ENCODE measurements at places on chromosomes 3 and 15.

- peaks cover 35% of the 10 kb centered on the region for H3K4me1 ChIP-seq
- no peaks in the 10 kb centered on the region for H3K27me3 ChIP-seq
- DNase-seq = no peak
- peaks cover 4% of the 10 kb centered on the region for H3K36me3 ChIP-seq
Observed at GRCh38 chr3:110654843-110655502, 416.6 kb upstream of the NECTIN3 start.

- no peaks in the 10 kb centered on the region for H3K36me3 ChIP-seq
Observed at GRCh38 chr15:43314171-43314570, 16.2 kb downstream of the LCMT2 start.

DNA sequence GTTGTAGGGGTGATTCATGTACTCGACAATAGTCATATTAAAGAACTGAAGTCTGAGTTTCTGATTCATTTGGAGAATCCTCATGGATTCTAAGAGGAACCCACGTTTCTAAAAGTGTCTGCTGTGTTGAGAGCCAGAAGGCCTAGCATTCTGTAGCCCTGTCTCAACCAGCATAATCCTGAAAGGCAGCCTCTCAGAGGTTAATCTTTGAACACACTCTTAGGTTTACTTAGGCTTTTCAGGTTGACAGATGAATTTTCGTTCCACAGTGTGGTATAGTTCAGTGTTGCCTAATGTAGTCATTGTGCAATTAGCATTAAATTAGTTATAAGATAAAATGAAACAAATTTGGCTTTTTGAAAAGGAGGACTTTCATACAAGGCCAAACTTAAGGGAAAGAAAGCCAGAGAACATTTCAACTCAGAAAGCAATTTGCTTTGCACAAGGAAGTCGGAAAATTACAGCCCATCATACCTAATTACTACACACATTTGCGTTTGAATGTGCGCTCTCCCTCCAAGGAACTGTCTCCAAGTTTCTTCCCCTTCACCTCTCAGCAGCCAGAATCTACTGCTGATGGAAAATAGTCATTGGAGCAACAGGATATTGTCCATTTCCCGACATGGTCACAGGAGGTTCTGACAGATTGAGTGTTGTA lies 42.0 kb downstream of the AGBL1 start:
- no peak overlapping the region for H3K4me3 ChIP-seq
- DNase-seq = no peak
- peak overlapping the region; percentile 85 for H3K27ac ChIP-seq
- 0 out of 2 replicates have a peak, but pooled peaks cover 2% of the 10 kb centered on the region for H3K36me3 ChIP-seq
- no peaks in the 10 kb centered on the region for H3K27me3 ChIP-seq

GRCh38 chr15:30065025-30065801 lies 17.5 kb upstream of the GOLGA8J start:
- DNase-seq = no peak
- H3K27me3 ChIP-seq = peaks cover 3% of the 10 kb centered on the region
- no peaks in the 10 kb centered on the region for H3K36me3 ChIP-seq

DNA sequence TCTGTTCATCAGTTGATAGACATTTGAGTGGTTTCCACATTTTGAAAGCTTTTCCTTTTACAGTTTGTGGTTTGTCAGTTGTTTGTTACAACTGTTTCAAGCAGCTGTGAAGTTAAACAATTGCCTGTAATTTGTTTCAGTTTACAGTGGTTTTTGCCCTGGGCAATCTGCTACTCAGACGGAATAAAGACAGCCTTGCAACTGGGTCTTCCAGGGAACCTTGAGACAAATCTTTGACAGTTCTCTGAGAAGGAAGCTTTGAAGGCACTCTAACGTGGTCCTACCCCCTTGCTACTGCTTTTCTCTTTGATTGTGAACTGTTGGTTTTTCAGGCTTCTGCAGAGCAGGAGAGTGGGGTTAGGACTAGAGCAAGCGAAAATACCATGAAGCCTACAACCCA lies 28.0 kb downstream of the LRRC28 start:
- no peak for DNase-seq
- no peaks in the 10 kb centered on the region for H3K36me3 ChIP-seq
- H3K27me3 ChIP-seq = no peaks in the 10 kb centered on the region
- peaks cover 12% of the 10 kb centered on the region for H3K4me1 ChIP-seq
- H3K4me3 ChIP-seq = no peak overlapping the region
- H3K27ac ChIP-seq = no peak overlapping the region
